ENCODE measurements at places on chromosomes 7 and 10.

DNA sequence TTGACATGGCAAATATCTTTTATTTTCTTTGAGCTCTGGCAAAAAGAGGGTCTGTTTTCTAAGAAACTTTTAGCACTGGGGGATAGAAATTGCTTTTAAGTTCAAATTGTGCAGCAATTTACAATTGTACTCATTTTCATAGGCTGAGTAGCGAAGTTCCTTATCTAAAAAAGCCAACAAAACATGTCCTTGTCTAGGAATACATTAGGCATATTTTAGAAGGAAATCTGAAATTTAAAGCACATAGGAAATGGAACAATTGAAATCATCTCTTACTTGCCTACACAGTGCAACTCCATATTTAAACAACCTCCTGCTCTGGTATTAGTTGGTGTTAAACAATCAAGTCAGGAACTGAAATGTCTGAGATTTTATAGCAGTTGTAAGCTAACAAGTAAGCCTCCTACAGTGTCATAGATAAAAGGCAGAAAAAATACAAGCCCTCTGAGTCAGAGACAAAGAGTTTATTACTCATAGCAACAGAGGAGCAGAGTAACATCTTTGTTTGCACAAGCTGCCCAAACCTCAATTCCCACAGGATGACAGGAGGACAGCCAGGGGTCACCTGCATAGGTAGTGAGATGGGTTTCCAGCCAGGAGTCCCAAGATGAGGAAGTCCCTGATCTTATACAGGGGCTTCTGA is 280.2 kb upstream of the HGF start:
- DNase-seq = no peak

DNA sequence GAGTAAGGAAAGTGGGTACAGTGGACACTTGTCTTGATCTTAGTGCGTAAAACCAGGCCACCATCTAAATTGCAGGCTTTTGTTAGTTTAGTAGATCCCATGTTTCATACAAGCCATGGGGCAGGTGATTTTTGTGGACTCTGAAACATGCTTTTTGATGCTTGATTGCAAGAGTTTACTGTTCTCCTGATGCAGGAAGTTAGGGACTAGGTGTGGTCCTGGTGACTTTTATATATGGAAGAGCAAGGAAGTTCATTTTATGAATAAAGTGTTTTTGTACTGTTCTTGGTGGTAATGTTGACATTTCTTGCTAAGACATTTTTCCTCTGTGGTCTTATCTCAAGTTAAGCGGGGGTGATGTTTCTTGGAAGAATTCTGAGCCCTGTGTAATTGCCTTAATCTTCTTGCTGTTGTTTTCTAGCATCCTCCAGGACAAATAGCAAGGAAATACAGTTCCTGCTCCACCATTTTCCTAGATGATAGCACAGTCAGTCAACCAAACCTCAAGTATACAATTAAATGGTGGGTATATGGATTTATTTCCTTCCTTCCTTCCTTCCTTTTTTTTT is 89.0 kb upstream of the GJD4 start:
- no peak for DNase-seq

DNA sequence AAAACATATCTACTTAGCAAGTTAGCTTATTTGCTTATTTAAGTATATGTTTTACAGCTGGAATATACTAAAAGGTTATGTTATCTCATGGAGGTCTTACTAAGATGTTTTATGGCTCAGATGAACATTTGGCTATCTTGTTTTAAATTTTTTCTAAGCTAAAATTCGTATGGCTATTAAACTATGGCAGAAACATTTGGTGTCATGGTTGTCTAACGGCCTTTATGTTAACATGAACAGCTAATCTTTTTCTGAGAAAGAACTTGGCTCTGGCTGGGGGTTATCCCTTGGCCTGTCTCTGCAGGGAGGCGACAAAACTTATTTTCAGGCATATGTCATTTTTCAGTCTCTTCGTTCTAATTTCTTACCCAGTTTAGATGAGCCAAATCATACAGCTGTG is 101.5 kb upstream of the MTPN start:
- no peak for DNase-seq

DNA sequence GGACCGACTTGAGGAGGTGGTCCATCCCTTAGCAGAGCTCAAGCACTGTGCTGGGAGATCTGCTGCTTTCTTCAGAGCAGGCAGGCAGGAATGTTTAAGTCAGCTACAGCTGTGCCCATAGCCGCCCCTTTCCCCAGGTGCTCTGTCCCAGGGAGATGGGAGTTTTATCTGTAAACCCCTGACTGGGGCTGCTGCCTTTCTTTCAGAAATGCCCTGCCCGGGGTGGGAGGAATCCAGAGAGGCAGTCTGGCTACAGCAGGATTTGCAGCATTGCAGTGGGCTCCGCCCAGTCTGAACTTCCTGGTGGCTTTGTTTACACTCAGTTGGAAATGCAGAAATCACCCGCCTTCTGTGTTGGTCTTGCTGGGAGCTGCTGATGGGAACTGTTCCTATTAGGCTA is 51.2 kb upstream of the SEMA3A start:
- no peak for DNase-seq

DNA sequence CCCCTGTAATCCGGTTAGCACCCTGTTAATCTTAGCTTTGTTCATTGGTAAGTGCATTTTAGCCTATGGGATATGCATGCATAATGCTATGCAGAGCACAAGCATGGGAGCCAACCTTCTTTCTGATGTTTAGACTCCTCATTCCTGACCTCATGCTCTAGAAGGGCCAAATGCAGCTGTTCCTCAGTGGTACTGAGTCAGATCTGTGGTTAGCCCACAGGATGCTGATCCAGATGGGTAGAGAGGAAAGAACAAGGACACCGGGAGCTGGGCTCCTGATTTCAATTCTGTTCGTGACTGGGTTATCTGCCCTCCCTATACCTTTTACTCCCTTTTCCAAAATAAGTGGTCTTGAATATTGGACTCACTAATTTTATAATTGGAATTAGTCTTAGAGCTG is 31.7 kb upstream of the C10orf90 start:
- no peak for DNase-seq

- no peak for DNase-seq
Measured at GRCh38 chr10:131963350-131963749, 18.4 kb downstream of the BNIP3 start.

GRCh38 chr10:33147013-33147310 is 187.5 kb downstream of the NRP1 start:
- DNase-seq = no peak

- no peak for DNase-seq
Measured at GRCh38 chr7:116991233-116991632, 37.9 kb downstream of the ST7 start.

- no peak for DNase-seq
Measured at GRCh38 chr10:124225029-124225466, 131.7 kb upstream of the CHST15 start.

DNA sequence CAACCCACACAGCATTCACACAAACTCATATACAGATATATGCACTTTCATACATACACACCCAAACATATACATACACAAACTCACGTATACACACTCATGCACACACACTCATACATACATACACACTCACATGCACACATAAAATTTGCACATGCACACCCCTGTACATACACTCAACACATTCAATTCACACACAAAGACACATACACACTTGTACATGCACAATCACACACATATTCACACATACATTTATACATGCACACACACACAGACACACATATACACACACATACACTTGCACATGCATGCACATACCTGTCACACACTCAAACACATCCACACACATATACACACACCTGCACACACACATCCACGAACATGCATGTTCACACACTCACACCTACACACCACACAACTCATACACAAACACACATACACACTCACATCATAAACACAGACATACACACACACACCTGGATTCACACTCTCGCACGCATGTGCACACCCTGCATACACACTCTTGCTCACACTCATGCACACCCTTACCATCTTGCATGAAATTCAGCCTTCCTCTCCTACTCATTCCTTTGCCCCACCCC is 451.2 kb downstream of the GRID1 start:
- no peak for DNase-seq

GRCh38 chr7:158272091-158272490 is 315.5 kb downstream of the PTPRN2 start:
- DNase-seq = no peak

DNA sequence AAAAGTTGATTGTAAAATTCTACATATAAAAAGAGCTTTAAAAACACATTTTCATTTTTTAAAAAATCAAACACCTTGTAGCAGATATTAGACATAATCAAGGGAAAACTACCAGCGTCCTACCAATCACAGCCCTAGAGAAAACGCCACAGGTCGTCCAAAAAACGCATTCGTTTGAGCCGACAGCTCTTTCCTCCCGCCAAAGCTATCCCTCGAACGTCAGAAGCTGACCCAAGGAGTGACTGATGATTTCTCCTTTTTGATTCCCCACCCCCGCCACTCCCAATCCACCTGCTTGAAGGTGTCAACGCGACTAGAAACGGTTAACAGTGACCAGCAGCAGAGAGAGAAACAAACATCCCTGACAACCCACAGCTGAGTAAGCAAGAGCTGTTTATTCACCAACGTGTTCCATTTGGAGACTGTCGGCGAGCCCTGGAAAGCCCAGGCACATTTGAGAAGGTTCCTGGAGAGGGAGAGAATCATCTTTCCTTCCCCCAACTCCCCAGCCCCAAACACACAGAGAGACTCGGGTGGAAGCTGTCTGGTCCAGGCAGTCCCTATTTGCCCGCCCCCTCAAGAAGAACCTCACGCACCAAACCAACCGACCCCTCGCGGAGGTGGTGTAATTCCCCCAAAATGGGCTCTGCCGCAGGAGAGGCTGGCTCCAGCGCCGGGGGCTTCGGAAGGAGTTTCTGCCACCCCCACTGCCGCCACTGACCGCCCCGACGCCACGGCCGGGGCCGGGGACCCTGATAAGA is 622 bp downstream of the CPEB3 start:
- peak; percentile 50 for DNase-seq

DNA sequence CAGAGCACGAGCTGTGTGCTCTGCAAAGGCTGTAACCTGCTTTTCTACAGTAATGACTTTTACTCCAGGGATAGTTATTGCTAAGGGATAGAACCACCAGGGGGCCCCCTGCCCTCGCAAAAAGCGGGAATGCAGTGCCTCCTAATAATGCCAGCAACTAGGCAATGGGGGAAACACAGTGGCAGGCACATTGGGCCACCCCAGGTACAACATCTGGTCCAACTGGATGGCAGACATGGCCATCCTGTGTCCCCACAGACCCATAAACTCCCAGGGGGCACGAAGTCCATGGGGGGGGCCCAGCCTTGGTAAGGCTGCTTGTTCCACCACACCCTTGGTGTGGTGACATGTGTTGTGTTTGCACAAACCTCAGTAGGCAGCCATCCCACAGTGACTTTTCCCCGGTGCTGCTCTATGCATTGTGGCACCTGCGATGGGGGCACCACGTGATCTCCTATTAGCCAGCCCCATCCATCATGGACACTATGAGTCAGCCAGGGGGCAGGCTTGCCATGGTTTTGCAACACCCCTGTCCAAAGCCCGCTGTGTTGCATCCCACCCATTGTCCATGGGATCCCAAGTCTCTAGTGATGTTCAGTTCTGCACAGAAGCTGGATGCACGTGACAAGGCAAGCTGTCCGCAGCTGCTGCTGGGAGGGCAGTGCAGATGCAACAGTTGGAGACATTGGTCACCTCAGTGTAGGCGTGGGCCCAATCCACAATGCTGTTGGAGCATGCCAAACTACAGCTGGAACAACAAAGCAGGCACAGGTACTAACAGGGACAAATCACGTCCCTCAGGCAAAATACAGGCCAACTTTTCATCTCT is 84.0 kb downstream of the ANLN start:
- peak; percentile 57 for DNase-seq

DNA sequence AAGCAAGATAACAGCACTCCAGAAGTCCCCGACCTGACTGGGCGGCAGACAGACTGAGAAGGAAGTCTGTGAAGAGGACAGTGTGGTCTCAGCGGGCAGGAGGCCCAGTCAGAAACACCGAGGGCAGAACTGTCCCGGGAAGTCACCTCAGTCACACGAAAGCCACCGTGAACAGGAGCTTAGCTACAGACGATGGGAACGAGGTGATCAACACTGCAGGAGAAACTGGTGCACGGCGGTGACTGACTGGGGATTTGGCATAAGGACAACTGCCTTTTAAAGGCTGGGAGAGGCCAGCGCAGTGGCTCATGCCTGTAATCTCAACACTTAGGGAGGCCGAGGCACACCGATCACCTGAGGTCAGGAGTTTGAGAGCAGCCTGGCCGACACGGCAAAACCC is 217.8 kb downstream of the PTPRN2 start:
- DNase-seq = no peak

DNA sequence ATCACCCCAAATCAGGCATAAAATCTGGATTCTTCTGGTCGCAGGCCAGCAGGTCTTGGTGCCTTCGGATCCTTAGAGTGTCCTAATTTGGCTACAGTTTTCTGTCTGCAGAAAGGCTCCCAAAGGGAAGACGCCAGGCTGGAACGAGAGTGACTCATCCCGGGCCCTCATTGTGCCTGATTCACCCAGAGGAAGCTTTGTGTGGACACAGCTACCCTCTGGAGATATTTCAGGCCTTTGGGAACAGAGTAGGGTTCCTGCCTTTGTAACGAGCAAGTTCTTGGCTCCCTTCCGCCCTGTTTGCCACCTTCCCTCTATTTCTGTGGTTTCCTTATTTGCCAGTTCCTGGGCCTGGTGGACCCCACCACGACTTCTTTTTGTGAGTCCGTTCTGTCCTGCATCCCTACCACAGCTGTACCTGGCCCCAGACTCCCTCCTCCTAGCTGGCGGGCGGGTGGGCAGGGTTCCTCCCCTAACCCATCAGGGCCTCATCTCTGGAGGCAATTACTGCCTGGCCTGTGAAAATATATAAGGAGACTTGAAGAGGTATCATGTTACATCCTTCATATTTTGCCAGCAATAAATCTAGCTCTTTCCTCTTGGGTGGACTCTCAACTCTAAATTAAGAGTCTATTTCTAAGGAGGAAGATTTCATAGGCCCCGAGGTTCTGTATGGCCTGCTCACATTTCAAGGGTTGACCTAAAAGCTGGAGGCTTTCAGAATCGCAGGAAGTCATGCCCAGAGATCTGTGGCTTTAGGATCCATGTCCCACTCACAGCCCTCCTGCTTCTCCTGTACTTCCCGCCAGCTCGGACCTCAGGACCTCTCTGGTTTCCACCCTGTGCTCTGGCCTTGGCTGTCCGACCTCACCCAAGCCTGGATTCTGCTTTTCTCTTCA is 219.2 kb upstream of the ZNF32 start:
- no peak for DNase-seq

GRCh38 chr7:74235518-74236268 is 18.5 kb downstream of the RFC2 start:
- no peak for DNase-seq

DNA sequence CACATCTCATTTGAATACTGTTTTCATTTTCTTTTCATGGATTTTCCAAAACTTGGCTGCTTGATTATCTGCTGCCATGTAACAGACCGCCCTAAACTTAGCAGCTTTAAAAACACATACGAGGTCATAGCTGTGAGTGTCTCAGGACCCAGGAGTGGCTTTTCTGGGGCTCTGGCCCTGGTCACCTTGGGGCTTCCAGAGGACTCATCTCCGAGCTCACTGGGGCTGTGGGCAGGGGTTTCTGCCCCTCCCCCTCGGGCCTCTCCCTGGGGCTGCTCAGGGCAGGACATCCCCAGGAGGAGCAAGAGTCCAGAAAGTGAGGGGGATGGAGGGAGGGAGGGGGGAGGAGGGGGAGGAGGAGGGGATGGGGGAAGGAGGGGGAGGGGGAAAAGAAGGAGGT is 77.0 kb downstream of the NKX6-2 start:
- DNase-seq = no peak
